ENCODE measurements at places on chromosomes 2 and 18. TPM values are rescaled to one million over a fixed set of nuclear protein-coding genes. Genes with fewer than 3 reads are reported as not detected.

The AGXT gene
- total RNA-seq: not detected

The MOGAT1 gene
- total RNA-seq: 0.65 TPM

The FBLN7 gene
- total RNA-seq: 0.38 TPM

The SFT2D3 gene
- total RNA-seq: 3.2 TPM

The VSNL1 gene
- 10.4 TPM for total RNA-seq

The ANKRD23 gene
- total RNA-seq: 10.6 TPM

The CYTIP gene
- 1.1 TPM for total RNA-seq

The C2orf72 gene
- 0.05 TPM for total RNA-seq

The AMER3 gene
- total RNA-seq: not detected

The ZSWIM2 gene
- total RNA-seq: not detected

The ACMSD gene
- not detected for total RNA-seq

The LOXL3 gene
- 3.6 TPM for total RNA-seq

The REG3G gene
- not detected for total RNA-seq

The NAT8 gene
- total RNA-seq: not detected

The LRRC30 gene
- total RNA-seq: not detected

The CD8A gene
- total RNA-seq: 0.51 TPM

The SLC16A14 gene
- 3.0 TPM for total RNA-seq

The RMC1 gene
- total RNA-seq: 13.9 TPM

The TIMM21 gene
- 158 TPM for total RNA-seq

The SDC1 gene
- total RNA-seq: 0.11 TPM

The HOXD11 gene
- not detected for total RNA-seq

The LRATD1 gene
- 3.0 TPM for total RNA-seq

The FOXD4L1 gene
- total RNA-seq: not detected

The INHA gene
- total RNA-seq: 2.6 TPM

The IL37 gene
- total RNA-seq: not detected

The CMPK2 gene
- 2.7 TPM for total RNA-seq

The PLEK gene
- 4.7 TPM for total RNA-seq

The TSPYL6 gene
- total RNA-seq: not detected

The LYG1 gene
- total RNA-seq: not detected

The SERPINB7 gene
- not detected for total RNA-seq

The GKN1 gene
- total RNA-seq: not detected

The NT5DC4 gene
- total RNA-seq: not detected

The SCG2 gene
- total RNA-seq: not detected

The SLC35G4 gene
- not detected for total RNA-seq

The ACTG2 gene
- total RNA-seq: 1.7 TPM

The POTEI gene
- not detected for total RNA-seq

The C2orf15 gene
- total RNA-seq: 0.22 TPM

The BMP10 gene
- not detected for total RNA-seq

The NR4A2 gene
- total RNA-seq: 1.5 TPM

The CNPPD1 gene
- 69.3 TPM for total RNA-seq

The KIF5C gene
- 1.2 TPM for total RNA-seq

The KIF3C gene
- 3.2 TPM for total RNA-seq

The RAB12 gene
- total RNA-seq: 123 TPM

The DYNAP gene
- total RNA-seq: not detected

The MROH2A gene
- total RNA-seq: not detected

The DNAJC5G gene
- total RNA-seq: 2.3 TPM

The TGFA gene
- total RNA-seq: 2.1 TPM

The RAX gene
- total RNA-seq: not detected

The CROCC2 gene
- total RNA-seq: not detected

The SERPINB8 gene
- total RNA-seq: 1.6 TPM

The SERPINB5 gene
- total RNA-seq: not detected

The OSR1 gene
- 5.4 TPM for total RNA-seq

The GREB1 gene
- 9.0 TPM for total RNA-seq

The GTF2A1L gene
- total RNA-seq: not detected

The TCF7L1 gene
- 9.3 TPM for total RNA-seq

The MC2R gene
- not detected for total RNA-seq

The ARHGAP15 gene
- 5.4 TPM for total RNA-seq
